ENCODE measurements at places on chromosomes 7 and 10.

DNA sequence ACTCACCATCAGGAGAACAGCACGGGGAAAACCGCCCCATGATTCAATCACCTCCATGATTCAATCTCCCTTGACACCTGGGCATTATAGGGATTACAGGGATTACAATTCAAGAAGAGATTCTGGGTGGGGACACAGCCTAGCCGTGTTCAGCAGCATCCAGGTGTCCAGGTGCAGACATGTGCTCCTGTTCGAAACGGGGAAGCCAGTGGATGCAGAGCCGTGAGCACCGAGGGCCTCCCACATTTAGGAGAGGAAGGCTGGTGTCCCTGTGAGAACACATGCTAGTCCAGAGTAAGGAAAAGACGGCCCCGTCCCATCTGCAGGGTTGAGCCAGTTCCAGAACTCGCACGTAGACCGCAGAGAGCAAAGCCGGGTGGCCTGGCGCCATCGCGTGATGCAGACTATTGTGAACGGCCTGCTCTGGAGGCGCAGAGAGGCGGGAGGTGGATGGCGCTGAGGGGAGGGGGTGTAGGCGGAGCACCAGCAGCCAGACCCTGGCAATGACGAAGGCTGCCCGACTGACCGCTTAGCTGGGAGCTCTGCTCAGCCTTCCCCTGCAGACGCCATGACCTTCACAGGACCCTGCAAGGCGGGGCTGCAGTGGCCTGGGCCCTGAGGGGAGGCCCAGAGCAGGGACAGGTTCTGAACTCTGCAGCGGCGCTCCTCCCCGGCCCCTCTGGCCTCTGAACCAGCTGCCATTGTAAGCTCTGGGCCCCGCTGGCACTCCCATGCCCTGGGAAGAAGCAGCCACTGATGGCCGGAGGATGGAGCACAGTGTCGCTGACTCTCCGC is 141.6 kb upstream of the TCERG1L start:
- no peak for DNase-seq

GRCh38 chr10:75034131-75034512 is 77.3 kb upstream of the SAMD8 start:
- DNase-seq, result no peak

DNA sequence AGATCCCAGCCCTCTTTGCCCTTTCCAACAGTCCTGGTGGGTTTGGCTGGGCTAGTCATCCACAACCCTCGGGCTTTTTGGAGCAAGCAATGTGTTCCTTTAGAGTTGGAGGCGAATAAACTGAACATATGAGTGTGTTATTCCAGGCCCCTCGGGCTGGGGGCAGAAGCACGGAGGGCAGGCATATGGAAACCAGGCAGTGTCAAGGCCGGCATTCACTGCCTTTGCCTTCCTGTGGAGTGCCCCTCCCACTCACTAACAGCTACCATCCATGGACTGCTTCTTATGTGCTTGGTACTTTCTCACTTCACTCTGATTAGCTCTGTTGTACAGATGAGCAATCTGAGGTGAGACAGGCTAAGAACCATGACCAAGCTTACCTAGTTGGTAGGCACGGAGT is 53.9 kb upstream of the EFCAB10 start:
- DNase-seq, result no peak

GRCh38 chr10:59907918-59908807 is 1.8 kb upstream of the CCDC6 start:
- no peak for DNase-seq

GRCh38 chr10:45370202-45370955 is 3.6 kb upstream of the ALOX5 start:
- no peak for DNase-seq

- DNase-seq, result no peak
Measured at GRCh38 chr10:6406220-6407033, 173.6 kb downstream of the PRKCQ start.

DNA sequence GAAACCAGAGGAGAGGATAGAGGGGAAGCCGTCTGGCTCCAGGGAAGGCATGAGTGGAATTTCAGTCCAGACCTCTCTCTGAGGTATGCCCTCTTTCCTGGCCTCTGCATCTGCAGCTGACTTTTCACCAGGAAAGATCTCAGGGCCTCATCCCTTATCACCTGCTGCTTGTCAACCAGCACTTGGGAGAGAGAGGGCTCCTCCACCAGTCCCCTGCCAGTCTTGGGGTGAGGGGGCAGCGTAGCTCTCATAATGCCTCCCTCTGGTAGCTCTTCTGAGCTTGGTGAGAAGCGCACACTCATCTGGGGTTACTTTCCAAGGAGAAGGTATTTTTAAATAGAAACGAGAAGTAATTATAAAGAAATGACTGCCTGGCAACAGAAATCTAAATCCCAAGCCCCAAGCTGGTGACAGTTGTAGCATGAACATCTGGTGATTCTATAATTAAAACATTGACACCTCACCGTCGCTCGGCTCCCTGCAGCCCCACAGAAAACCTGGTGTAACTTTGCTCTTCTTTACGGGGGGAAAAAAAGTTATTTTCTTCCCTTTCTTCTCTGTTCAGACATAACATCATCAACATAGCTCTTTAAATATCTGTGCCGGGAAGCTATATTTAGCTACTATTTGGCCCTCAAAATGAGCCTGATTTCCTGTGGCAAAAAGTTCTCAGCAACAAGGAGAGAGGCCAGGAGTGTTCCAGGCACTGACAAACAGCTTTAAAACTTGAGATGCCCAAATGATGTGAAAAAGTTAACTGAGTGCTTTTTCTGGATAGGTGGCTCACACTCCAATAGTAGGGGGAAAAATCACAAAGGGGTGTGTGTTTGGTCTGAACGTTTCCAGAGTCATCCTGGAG is 26.9 kb downstream of the HIP1 start:
- DNase-seq, result no peak

GRCh38 chr7:82156893-82157292 is 286.7 kb downstream of the CACNA2D1 start:
- no peak for DNase-seq

- no peak for DNase-seq
Measured at GRCh38 chr7:41809940-41810576, 107.2 kb upstream of the INHBA start.

GRCh38 chr7:93861325-93861949 is 29.1 kb downstream of the TFPI2 start:
- DNase-seq, result no peak

DNA sequence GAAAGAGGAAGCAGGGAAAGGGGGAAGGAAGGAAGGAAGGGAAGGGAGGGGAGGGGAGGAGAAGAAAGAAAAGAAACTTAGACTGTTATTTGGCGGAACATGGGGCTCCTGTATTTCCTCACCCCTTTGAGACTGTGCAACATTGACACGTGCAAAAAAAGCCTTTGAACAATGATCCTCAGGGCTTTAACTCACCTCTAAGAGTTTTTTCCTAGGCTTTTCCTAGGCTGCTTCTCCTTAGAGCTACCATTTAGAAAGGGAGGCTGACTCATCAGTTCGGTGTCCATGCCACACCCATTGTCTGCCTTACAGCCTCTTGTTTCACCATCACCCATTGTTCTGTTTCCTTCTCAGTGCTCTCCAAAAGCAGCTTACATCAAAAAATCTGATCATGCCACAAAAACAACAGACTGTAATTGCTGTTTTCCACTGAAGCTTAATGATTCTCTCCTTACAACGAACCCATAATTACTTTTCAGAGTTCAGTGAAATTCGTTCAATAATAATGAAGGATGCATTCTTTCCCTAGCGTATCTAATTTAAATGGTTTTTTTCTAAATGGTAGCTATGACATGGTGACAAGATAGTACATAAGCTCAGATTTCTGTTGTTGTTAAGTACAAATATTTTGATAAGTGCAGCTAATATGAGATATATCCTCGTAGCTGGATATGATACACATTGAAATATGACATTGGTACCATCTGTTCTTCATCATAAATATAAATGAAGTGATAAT is 90.8 kb downstream of the PRLHR start:
- DNase-seq, result no peak

DNA sequence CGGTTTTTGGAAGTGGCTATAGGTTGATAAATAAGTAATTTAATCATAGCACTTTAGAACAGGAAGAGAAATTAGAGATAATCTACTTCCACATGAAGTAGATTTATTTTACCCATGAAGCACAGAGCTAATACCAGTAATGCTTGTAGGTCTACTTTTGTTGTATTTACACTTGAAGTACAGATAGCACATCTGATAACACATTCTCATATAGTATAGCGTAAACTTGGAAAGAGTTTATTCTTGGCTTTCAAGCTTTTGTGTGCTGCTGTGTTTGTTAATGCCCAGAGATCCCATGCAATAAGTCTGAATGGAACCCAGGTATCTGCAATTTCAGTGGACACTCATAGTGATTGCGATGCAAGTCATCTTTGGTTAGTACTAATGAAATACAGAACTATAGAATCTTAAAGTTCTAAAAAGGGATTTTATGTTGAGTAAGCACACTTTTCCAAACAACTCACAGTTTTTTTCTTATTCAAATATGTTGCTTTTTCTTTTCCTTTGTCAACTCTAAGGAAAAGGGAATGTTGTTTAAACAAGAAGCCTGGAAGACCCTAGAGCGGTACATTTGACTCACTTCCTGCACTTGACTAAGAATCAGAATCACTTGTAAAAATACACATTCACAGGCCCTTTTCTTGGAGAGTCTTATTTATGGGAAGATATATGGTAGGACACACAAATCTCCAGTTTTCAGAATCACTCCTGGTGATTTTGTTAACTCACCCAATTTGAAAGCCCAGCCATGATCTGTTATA is 105.8 kb downstream of the GNAI1 start:
- no peak for DNase-seq

DNA sequence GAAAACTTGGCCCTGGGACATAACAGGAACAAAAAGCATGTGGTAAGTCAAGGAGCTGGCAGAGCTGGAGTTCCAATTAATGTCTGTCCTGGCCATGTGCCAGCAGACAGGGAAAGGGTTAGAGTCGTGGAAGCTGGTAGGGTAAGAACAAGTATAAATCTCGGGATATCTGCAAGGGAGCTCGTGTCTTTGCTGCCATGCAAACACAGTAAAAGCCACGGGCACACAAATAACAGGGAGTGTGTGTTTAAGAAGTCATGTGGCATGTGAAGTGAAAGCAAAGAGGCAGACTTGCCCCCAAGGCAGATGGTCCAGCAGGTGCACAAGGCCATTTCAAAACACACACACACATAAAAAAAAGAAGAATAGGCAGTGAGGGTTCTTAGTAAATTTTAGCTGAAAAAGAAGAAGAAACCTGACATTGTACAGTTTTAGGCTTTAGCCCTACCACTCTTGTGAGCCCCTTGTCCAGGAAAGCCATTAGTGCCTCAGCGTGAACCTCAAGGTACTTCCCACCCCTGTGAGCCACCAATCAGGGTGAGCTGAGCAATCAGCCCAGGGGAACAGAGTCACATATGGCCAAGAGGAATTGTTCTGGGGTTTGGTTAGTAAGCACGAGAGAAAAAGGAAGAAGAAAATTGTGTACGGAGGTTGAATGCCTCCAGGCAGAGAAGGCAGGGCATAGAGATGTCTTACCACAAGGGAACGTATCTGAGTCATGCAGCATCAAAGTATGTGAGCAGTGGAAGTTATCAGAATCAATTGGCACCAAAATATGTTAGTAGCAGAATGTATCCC is 32.8 kb upstream of the ARHGAP12 start:
- DNase-seq, result no peak

GRCh38 chr10:78769526-78769925 is 299.2 kb upstream of the ZMIZ1 start:
- DNase-seq, result no peak

- DNase-seq, result no peak
Measured at GRCh38 chr7:104862719-104863118, 151.3 kb upstream of the KMT2E start.

DNA sequence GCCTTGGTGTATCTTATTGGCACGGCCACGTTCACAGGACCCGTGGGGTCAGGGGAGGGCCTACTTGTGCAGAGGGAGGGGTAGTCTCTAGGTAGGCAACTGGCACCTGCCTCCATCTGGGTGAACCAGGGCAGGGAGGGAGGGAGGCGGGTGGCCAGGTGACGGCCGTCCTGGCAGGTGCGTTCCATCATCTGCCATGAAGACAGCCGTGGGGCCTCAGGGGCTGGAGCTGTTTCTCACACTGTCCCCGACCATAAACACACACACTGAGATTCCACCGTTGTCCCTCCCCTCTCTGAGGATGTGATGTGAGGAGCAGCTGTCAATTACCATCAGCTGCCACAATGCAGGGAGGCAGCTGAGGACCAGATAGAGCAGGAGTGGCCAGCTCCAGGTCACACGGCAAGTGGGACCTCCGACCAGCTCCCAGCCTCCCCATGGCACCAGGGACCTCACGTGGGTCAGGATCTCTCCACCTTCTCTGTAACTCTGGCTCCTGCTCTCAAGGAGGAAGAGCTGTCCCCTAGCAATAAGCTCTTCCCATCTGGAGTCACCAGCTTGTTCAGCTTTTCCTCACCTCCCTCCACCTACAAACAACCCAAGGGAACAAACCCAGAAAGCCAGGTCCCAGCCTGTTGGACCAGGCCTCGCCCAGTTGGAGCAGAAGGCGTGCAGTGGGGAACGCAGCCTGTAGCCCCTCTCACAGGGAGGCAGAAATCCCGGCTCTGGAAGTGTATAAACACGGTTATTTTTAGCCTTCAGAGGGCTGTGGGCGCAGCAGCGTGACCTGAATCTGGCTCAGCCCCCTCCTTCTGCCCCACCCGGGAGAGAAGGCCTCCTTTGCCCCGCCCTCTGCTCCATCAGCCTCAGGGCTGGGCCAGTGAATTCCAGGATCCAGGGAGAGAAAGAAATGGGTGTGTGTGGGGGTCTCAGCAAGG is 33.1 kb downstream of the ZMIZ1 start:
- no peak for DNase-seq

DNA sequence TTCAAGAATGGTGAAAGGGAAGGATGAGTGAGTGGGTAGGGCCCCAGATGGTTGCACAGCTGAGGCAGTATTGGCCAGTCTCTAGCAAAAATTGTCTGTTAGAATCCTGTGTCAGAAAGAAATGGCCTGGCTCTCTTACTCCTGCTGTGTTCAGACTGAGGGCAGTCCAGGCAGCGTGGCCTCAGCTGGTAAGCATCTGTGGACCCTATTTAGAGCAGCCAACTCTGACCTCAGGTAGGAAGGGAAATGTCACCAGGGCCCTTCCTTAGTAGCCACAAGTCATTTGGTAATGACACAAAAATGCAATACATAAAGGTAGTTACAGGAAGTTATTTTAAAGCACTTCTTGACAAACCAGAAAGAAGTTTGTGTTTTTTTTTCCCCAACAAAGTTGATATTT is 1194.7 kb downstream of the CNTNAP2 start:
- no peak for DNase-seq

GRCh38 chr10:73559590-73559989 is 31.6 kb downstream of the USP54 start:
- DNase-seq, result no peak
